Foreskin keratinocyte (primary cell): ENCODE measurements at places on chromosomes 12 and 14. TPM values are rescaled to one million over a fixed set of nuclear protein-coding genes. Genes with fewer than 3 reads are reported as not detected.
A peak's percentile ranks its signal among the peaks of the same experiment; 100 is the strongest.

The TEX52 gene
- total RNA-seq = not detected in 2 replicates

GRCh38 chr14:90453401-90453951 is 56.6 kb downstream of the CALM1 start:
- no peak for DNase-seq

DNA sequence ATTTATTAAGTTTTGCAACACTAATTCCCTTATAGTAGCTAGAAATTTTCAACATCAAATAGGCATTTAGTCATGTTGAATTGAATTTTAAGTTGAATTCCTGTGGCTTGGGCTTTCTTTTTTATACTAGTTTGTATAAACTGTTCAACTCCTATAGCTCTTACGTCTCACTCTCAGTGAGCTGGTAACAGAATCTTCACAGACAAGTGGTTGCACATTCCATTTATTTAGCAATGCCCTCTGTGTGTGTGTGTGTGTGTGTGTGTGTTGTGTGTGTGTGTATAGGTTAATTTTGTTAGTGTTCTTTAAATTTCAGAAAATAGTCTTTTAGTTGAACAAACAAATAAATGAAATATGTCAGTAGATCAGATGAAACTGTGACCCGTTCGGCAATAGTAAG is 425.0 kb downstream of the NPAS3 start:
- no peak for DNase-seq

- DNase-seq = no peak
Observed at GRCh38 chr14:82422230-82422629, 888.6 kb upstream of the SEL1L start.

- DNase-seq = no peak
Observed at GRCh38 chr14:74239848-74240793, 872 bp downstream of the VSX2 start.

The IAPP gene
- not detected in 2 replicates for total RNA-seq

GRCh38 chr12:30442461-30442860 is 253.2 kb downstream of the IPO8 start:
- DNase-seq = no peak

The COQ6 gene
- 18.4 and 20.6 TPM in 2 replicates for total RNA-seq

The LRRK2 gene
- total RNA-seq = 0.32 and 0.58 TPM in 2 replicates

DNA sequence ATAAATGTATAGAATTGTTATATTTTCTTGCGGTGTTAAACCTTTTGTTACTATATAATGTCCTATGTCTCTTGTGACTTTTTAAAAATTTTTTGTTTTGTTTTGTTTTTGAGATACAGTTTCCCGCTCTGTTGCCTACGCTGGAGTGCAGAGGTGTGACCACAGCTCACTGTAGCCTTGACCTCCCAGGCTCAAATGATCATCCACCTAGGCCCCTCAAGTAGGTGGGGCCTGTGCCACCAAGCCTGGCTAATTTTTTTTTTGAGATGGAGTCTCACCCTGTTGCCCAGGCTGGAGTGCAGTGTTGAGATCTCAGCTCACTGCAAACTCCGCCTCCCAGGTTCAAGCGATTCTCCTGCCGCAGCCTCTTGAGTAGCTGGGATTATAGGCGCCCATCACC is 26.5 kb upstream of the RCOR1 start:
- no peak for DNase-seq

- no peak for DNase-seq
Observed at GRCh38 chr12:26790645-26790994, 42.4 kb downstream of the ITPR2 start.

GRCh38 chr14:56676042-56676441 is 96.4 kb downstream of the TMEM260 start:
- no peak for DNase-seq

DNA sequence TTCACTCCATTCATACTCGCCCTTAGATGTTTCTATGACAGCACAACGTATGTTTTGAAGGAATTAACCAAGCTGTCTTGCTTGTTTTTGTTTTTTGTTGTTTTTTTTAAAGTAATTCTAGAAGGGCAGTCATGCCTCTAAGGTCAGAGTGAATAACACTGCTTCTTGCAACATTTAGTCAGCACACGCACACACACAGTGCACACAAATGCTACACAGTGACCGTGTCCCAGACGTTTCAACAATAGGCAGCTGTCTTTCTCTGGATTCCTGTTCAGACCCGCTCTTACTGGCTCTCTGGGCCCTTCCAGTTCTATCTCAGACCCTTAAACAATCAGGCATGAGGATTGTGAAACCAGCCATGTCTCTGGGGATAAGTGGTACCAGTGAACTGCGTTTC is 351.0 kb upstream of the FKBP4 start:
- DNase-seq = no peak

The PRPF39 gene
- 19.7 and 20.7 TPM in 2 replicates for total RNA-seq

DNA sequence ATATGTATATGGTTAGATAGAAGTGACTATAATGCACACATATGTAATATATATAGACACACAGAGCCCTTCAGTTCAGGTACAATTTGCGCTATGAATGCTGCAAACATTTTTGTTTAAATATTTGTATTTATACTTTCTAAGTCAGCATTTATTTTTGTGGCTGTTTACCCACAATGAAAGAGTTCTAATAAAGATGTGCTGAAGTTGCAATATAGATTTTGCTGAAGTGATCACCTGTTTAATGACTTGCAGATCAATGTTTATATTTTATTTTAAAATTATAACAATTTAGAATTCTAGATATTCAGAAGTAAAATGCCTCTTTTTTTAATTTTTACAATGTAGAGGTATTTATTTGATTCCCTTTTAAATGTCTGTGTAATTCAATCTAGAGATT is 3.5 kb downstream of the FOXG1 start:
- no peak for DNase-seq

DNA sequence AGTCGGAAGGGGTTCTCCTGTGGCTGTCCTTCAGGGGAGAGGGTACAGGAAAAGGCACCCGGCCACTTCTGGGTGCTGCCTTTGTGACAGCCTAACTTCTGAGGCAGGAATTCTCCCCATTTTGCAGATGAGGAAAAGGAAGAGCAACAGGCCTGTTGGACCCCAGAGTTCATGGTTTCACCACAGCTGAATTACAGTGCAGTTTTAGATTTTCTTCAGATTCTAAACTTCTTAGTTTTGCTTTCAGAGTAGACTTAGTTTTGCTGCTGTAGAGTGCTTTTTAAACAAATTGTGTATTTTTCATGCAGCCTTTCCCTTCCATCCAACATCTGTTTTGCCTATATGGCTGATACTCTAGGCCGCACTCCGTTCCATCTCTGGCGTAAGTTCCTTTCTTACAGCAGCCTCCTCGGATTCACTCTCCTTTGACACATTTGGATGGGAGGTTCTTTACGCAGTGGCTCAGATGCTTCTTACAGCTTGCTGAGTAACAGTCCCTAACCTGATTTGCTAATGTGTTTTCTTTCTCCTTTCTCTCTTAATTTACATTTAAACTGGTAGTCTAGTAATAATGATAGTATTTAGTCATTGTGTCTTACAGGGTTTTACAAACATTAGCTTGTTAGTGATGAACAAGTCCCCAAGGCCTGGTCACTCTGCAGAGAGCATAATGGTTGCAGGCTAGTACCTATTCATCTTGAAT is 7.8 kb downstream of the TRAF3 start:
- no peak for DNase-seq

GRCh38 chr14:70098250-70098809 is 90.4 kb downstream of the SLC8A3 start:
- no peak for DNase-seq

GRCh38 chr12:48311313-48311712 is 39.4 kb downstream of the ZNF641 start:
- DNase-seq = no peak

GRCh38 chr14:91253795-91254323 is 9.4 kb upstream of the GPR68 start:
- DNase-seq = no peak

DNA sequence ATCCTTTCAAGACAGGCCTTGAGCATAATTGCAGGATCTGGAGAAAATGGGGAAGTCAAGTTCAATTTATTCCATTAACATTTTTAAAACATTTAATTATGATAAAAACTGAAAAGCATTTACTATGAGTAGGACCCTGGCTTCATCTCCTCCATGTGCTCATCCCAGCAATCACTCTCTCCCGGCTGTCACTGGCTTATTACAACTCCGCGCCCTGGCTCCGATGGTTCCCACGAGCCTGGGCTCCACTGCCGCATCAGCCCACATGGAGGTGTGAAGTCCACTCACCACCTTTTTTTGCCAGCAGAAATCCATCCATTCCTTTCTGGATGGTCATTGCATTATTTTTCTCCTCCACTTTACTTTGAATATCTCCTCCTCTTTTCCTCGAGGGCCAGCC is 194.4 kb downstream of the EMP1 start:
- no peak for DNase-seq

- DNase-seq = no peak
Observed at GRCh38 chr12:6070472-6071257, 53.8 kb downstream of the VWF start.

The NEK9 gene
- total RNA-seq = 22.9 and 24.2 TPM in 2 replicates

The PLXNC1 gene
- total RNA-seq = 0.18 and 0.88 TPM in 2 replicates

GRCh38 chr12:124663771-124664366 is 96.5 kb upstream of the NCOR2 start:
- no peak for DNase-seq

GRCh38 chr12:111791507-111791906 is 24.8 kb downstream of the ALDH2 start:
- no peak for DNase-seq

The MSI1 gene
- total RNA-seq = not detected in 2 replicates

DNA sequence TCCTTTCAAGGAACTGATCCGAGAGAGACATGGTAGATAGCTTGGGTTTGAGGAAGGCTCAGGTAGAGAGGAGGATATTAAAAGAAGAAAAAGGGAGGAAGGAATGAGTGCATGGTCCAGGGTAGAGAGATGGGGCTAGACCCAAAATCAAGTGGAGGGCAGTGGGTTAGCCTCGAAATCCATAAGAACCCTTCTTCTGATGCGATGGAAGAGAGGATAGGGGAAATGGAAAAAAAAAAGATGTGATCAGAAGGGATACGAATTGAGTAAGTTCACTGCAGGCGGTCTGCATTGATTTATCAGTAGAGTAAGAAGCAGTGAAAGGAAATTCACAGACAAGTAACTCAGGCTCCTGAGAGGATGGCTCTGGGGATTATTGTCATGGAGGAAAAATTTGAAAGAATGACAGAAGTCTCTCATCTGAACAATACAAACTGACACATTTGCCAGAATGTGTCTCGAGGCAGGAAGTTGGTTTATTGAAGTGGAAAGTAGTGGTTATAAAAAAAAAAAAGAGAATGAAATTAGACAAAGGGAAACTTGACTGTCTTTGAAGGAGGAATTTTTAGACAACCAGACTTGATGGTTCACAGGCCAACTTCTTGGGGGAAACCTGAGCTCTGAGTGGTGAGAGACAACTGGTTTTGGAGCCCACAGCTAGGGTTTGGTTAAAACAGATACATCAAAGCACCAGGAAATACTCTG is 10.2 kb downstream of the PPFIBP1 start:
- no peak for DNase-seq

DNA sequence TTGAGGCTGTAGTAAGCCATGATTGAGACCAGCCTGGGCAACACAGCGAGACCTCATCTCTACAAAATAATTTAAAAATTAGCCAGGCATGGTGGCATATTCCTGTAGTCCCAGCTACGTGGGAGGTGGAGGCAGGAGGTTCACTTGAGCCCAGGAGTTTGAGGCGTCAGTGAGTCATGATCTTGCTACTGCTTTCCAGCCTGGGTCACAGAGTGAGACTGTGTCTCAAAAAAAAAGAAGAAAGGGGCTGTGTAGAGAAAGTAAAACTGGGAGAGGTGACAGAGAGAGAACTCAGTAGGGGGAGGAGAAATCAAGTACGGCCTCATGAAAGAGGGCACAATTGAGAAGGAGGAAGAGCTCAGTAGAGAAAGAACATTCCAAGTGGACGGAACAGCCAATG is 12.4 kb downstream of the TECPR2 start:
- DNase-seq = no peak

DNA sequence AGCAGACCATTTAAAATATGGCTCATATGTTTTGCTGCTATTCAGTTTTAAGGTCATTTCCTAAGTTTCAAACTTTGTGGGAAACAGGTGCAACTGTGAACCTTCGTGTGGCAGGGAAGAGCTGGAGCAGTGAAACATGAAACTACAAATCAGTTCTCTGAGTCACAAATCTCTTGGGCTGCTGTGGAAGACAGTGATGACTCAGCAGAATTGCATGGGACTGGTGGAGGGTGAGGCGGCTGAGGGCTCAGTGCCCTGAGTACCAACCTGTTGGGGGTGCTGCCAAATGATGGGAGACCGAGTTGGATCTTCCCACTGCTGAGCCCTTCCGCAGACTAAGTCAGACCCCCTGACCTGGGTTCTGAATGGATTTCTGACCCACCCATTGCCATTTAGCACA is 8.4 kb upstream of the CALM1 start:
- peak; percentile 81 for DNase-seq

The OR10AD1 gene
- total RNA-seq = not detected in 2 replicates
